MCF 10A (cell line): ENCODE measurements at places on chromosomes 1 and 21. TPM values are rescaled to one million over a fixed set of nuclear protein-coding genes. Genes with fewer than 3 reads are reported as not detected.

Gene CAMK2N1
- 4.9 and 9.7 TPM in 2 replicates for total RNA-seq

Gene OR2T11
- total RNA-seq: not detected in 2 replicates

Gene TMEM82
- total RNA-seq: not detected in 2 replicates

Gene SLAMF6
- total RNA-seq: not detected in 2 replicates

Gene MCOLN2
- 3.0 and 3.1 TPM in 2 replicates for total RNA-seq

Gene CYP2J2
- total RNA-seq: 0.25 and 0.42 TPM in 2 replicates

GRCh38 chr1:117892512-117892911, 36.9 kb downstream of the GDAP2 start:
- no peak for DNase-seq

- peak; percentile 84 for DNase-seq
These were observed 413.7 kb downstream of the PTPRU start for GRCh38 chr1:29650041-29650400.

GRCh38 chr1:68801440-68801839, 304.6 kb upstream of the DEPDC1 start:
- DNase-seq: no peak

- no peak for DNase-seq
These were observed 16.3 kb downstream of the CCDC17 start for GRCh38 chr1:45607404-45608074.

- no peak for DNase-seq
These were observed 69.3 kb downstream of the FOXD2 start for GRCh38 chr1:47507144-47507543.

DNA sequence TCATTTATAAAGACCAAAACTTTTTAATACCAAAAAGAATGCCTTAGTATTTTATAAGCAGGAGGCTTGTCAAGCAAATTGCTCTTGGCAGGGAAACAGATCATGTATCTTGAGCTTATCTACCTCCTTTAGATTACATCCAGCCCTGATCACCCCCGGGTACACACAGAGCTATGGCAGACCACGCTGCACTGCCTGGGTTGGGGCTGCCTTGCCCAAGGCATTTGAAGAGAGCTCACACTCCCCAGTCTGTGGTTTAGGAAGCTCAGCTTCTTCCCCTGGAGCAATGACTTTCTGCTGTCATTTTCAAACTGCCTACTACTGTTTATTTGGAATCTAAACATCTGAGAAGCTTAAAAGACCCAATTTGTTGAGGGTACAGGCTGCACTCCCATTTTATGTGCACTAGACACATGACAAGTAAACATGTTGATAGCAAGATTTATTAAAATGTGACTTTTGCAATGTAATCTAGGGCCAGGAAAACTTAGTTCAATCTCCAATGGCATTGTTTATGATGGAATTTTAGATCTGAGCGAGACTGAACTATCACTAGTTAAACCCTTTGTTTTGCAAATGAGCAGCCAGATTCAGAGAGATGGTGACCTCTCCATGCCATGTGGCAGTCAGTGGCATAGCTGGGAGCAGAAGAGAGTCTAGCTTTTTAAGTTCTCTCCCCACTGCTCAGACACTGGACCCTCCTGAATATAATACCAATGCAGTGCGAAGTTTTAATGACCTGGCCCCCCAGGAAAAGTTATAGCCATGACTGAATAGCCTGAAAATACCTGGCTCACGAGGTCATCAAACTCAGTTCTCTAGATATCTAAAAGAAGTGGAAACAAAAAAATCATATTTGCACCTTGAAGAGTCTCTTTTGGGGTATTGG, 214.9 kb downstream of the HLX start:
- no peak for DNase-seq

DNA sequence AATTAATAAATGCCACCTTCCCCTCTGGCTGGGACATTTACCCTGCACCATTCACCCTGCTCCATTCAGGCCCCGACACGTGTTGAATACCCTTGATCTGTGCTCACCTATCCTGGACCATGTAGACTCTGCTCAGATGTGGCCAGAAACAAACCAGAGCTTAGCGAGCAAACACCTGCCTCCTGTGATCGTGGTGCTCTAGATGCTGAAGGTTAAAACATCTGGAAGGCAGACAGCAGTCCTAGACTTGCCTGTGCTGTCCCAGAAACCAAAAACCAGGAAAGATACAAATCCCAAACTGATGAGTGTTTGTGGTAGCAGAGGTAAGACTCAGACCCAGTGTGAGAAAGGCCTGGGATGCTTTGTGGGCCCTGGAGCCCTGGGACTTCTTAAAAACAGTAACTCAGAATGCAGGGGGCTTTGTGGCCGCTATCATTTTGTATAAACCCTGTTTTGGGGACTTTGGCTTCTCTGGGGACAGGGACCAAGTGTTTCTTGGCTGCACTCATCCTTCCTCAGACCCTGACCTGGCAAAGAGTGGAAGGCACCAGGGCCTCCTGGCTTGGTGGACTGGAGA, 99.6 kb downstream of the DMRTB1 start:
- no peak for DNase-seq
